ENCODE measurements at places on chromosomes 1 and 21.

GRCh38 chr1:23362218-23362713, 7.4 kb downstream of the ZNF436 start:
- no peak for DNase-seq

- DNase-seq: no peak
These were observed 14.1 kb downstream of the DPYD start for GRCh38 chr1:97906567-97907241.

GRCh38 chr21:17343055-17343454, 169.8 kb upstream of the CXADR start:
- DNase-seq: no peak

DNA sequence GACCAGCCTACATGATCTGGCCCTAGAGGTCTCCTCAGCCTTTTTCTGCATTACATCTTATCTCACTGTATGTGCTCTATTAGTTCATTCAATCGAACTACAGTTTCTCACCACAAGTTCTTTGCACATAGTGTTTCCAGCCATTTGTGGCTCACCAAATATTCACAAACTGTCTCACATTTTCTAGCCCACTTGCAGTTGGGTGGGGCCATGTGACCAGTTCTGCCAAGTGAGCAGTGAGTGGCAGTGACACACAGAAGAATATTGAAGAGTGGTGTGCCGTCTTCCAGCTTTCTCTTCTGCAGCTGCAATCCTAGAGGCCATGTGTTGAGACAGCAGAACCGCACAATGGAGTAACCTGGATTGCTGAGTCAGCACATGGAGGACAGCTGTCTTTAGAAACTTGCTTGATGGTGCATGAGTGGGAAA, 103.2 kb upstream of the ZNF644 start:
- DNase-seq: no peak
